Activated T-cell treated with anti-CD3 and anti-CD28 coated beads for 24 hours (primary cell): ENCODE measurements at places on chromosomes 5 and 9.

- no peak for DNase-seq
Measured at GRCh38 chr5:32319926-32320543, 7.3 kb upstream of the MTMR12 start.

DNA sequence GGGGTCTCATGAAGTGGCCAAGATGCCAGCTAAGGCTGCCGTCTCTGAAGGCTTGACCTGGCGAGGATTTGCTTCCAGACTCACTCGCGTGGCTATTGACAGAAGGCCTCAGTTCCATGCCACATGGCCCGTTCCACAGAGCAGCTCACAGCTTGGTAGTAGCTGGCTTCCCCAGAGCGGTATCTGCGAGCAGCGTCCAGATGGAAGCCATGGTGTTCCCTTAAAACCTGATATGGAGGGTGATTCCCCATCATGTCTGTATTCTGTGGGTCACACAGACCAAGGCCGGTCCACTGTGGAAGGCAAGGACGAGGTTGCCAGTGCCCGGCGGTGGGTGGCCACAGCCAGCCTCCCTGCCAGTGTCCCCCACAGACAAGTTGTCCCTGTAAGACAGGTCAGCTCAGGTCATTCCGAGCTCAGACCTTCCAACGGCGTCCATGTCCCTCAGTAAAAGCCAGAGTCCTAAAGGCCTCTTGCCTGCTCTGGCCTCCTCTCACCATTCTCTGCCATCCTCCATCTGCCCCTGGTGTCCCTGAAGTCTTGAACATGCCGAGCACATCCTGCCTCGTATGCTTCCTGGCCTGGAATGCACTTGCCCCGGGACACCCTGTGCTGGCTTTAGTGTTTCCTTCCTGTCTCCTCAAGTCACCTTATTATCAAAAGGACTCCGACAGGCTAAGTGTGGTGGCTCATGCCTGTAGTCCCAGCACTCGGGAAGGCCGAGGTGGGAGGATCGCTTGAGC, 61.3 kb upstream of the LRRTM2 start:
- no peak for DNase-seq

GRCh38 chr5:146079695-146080373, 25.5 kb downstream of the PLAC8L1 start:
- DNase-seq: peak; percentile 2

DNA sequence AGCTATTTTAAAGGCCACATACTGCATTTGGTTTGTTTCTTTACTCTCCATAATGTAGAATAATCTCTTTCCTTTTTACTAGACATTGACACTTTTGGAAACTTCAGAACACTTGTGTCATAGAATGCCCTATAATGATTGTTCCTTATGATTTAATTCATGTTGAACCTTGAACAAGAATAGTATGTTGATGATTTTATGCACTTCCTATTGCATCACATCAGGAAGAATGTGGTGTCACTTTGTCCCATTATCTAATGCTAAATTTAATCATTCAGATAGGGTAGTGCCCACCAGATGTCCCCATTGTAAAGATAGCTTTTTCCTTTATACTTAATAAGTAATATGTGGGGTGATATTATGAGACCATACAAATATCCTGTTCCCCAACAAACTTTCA, 19.4 kb upstream of the DEPDC1B start:
- DNase-seq: no peak

- DNase-seq: no peak
Measured at GRCh38 chr9:28808042-28808441, 1234.8 kb upstream of the C9orf72 start.

DNA sequence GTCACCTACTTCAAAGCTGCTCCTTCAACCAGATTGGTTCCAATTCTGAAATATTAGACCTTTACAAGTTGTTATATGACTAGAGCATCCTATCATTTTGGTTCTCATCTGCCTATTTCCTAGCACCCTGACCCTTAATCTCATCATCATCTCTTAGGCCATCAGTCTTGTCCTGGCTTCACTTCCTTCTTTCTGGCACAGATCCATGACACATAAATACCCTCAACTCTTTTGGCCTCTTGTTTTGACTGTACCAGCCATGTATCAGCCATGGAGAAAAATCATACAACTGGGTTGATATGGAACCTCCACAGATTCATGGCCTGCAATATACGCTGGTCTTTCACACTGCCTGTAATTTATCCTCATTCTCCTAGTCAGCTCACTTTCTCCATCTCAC, 123.1 kb upstream of the FBXL17 start:
- DNase-seq: no peak

- DNase-seq: no peak
Measured at GRCh38 chr9:85528607-85529006, 213.1 kb downstream of the AGTPBP1 start.

DNA sequence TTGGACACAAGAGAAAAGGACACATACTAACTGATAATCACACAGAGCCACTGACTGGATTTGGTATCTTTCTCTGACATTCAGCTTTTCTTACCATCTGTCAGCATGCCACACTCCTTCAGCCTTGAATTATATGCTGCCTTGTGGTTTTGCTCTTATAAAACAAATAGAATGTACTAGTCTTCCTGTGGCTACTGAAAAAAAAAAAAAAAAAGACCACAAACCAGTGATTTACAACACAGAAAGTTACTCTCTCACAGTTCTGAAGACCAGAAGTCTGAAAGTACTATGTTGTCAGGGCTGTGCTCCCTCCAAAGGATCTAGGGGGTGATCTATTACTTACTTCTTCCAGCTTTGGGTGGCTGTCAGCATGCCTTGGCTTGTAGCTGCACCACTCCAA, 82.3 kb downstream of the THBS4 start:
- no peak for DNase-seq

DNA sequence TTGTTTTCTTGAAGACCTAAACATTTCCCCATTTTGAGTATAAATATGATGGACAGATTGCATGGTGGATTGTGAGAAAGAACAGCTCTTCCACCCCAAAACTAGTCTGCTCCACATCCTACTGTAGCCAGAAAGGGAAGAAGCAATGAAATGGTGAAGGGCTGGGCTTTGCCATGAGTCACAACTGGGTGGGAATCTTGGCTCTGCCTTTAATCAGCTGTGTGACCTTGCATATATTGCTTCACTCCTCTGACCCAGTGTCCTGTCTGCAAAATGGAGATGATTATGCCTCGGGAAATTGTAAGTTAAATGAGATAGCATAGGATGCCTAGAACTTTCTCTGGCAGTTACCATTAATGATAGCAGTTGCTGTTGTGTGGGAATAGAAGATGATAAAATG, 101.9 kb downstream of the PDE8B start:
- no peak for DNase-seq

- DNase-seq: no peak
Measured at GRCh38 chr5:51381761-51382474, 1.3 kb upstream of the ISL1 start.

DNA sequence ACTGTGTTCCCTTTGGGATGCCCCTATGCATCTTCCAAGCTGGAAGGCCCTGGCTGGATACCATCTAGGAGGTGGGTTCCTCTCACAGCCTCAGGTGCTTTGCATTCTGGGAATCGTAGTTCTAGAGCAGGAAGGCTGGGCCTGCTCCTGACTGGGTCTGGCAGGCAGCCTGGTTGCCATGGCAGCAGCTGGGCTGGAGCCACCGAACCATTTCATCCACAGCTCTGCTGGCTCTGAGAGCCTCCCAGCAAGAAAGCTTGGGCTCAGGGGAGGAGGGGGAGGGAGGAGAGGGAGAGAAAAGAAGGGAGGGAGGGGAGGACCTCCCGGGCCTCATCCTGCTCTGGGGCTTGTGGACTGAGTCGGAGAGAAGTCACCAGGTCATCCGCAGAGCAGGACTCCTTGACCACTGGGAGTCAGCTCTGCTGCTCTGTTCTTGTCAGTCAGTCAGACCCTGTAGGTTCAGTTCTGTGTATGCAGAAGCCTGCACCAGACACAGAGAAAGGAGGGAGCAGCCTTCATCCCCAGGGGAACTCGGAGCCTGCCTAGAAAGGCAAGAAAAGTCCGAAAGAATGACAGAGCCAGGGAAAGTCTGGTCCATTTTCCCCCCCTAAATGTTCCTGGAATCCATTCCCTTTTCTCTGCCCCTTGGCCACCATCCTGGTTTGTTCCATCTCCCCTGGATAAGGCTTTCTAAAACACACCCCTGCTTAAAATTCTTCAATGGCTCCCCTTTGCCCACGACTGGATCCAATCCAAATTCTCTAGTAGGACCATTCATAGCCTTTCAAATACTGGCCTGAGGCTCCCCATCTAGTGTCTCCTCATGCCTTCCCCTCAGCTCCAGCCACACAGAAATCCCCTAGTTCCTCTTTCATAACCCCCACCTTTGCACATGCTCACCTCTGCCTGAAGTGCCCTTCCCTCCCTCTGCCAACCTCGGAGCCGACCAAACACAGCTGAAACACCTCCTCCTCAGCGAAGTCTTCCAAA, 65.4 kb upstream of the ARAP3 start:
- no peak for DNase-seq

- DNase-seq: no peak
Measured at GRCh38 chr5:155591273-155591672, 577.7 kb downstream of the KIF4B start.

- no peak for DNase-seq
Measured at GRCh38 chr9:116456490-116457088, 230.5 kb upstream of the TRIM32 start.

GRCh38 chr5:116632890-116633289, 58.3 kb upstream of the SEMA6A start:
- DNase-seq: no peak

- DNase-seq: peak; percentile 72
Measured at GRCh38 chr5:170267431-170268152, 30.0 kb downstream of the LCP2 start.

- DNase-seq: no peak
Measured at GRCh38 chr9:29866556-29866955, 2293.3 kb upstream of the C9orf72 start.

DNA sequence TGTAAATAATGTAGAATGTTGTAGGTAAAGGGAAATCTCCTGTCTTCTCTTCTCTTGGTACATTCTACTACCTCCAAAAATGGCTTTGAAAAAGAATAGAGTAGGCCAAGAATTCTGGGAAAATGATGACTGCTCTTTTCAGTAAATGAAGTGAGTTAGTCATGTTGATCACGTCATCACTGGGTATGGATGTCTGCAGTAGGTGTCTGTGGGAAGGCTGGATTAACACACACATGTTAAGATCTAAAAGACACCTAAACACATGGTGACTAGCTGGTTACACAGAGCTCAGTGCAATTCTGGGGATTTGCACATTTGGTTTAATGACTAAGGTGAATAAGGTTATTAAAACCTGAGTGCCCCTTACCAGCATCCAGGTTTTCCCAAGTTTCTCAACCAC, 161.5 kb downstream of the CEP120 start:
- DNase-seq: no peak

DNA sequence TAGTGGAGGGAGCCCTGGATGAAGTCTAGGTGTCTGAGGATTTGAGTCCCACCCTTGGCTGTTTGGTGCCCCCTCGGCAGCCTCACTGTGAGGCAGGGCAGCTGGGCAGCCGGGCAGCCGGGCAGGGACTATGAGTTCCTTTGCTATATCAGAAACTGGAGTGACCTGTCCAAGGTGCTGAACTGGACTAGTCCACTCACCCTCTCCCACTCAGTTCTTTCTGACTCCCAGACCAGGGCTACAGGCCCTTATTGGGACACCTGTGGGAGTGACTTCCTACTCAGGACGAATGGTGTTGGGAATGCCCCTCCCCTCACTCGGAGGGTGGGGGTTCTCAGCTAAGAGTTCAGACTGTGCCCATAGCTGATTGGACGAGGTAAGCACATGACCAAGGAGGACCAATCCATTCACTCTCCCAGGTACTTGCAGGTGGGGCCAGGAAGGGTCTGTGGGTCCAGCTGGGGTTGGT, 34.1 kb upstream of the RAPGEF1 start:
- no peak for DNase-seq

DNA sequence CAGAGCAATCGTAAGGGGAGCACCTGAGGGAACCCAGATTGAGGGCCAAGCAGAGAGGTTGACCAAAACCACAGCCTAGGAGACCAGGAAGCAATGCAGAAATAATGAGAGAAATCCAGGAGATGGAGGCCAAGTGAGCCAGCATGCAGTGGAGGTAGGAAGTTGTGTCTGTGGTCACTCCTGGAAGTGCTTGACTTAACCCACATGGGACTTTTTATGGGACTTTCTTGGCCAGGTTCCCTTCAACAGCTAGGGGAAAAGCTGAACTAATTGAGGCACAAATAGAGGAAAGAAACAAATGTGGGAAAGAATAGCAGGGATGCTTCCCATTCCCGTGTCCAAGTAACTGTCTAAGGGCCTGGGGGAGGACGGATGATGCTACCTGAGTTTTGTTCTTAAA, 293.2 kb upstream of the CLINT1 start:
- no peak for DNase-seq

- no peak for DNase-seq
Measured at GRCh38 chr9:130382096-130382495, 62.7 kb upstream of the ASS1 start.

- no peak for DNase-seq
Measured at GRCh38 chr5:122093415-122094180, 15.5 kb upstream of the LOX start.

GRCh38 chr9:27353474-27354229, 56.7 kb upstream of the EQTN start:
- DNase-seq: no peak

- no peak for DNase-seq
Measured at GRCh38 chr9:89675058-89675742, 70.4 kb downstream of the GADD45G start.

DNA sequence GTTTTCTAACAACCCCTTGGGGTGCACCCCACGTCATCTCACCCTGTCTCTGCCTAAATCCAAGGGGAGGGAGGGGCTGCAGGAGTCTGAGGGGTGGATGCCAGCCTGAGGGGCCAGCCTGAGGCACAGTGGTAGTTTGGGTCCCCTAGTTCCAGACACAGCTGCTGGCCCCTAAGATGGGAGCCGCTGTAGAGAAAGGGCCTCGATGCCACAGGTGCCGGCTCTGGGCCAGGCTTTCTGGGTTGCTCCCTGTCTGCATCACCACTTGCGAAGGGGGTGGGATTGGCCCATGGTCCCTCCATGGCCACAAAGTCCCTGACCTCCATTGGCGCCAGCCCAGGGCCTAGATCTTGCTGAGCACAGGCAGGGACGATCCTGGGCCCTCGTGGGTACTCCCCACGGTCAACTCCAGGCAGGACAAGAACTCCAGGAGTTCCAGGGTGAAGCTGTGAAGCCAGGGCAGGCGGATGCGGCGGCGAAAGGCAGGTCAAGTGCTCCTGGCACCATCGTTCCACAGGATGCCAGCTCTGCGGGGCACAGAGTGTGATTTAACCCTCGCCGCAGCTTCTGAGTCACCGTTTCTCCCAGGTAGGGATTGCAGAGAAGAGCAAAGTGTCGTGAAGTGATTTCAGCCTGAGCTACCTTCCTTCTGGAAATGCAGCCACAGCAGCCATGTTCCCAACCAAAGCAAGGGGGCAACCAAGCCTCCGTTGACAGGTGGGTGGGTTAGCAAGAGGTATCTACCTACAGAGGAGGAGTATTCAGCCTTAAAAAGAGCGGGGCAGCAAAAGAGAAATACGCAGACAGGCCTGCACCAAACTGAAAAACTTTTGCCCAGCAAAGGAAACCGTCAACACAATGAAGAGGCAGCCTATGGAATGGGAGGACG, 41.6 kb upstream of the EXOC3 start:
- DNase-seq: no peak

- no peak for DNase-seq
Measured at GRCh38 chr9:91220021-91220420, 141.7 kb downstream of the AUH start.
